GM23338 (cell line): ENCODE measurements at places on chromosomes 1 and 21. TPM values are rescaled to one million over a fixed set of nuclear protein-coding genes. Genes with fewer than 3 reads are reported as not detected.

DNA sequence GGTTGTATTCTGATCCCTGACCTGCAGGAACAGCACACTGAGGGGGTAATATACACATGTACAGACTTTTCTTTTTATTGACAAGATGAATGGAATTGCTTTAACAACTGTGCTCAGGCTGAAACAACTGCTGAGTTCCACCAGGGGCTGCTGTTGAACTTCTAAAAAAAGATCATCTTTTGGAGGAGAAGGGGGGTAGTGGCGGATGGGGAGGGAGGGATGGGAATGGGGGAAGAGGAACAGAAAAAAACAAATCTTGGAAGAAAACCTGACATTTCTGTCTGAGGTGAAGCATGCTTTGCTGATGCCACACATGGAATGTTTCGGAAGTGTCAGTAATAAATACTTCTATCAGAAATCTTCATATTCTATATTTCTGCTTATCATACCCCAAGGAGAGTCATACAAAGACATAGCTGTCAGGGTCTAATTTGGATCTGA is 75.0 kb downstream of the RWDD3 start:
- no peaks in the 10 kb centered on the region for H3K36me3 ChIP-seq
- no peaks in the 10 kb centered on the region for H3K27me3 ChIP-seq
- H3K4me3 ChIP-seq, result no peak overlapping the region
- peaks cover 26% of the 10 kb centered on the region for H3K4me1 ChIP-seq
- no peak overlapping the region for H3K27ac ChIP-seq

DNA sequence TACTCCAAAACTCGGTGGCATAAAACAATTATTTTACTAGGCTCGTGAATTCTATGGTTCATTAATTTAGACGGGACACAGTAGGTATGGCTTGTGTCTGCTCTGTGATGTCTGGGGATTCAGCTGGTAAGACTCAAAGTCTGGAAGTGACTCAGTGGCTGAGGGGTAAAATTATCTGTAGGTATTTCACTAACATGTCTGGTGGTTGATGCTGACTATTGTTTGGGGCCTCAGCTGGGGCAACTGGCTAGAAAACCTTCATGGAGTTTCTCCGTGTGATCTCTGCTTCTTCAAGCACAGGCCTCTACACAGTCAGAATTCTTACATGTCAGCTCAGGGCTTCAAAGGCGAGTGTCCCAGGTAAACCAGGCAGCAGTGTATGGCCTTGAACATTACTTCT is 41.2 kb upstream of the KLF17 start:
- no peak for DNase-seq
- H3K36me3 ChIP-seq, result no peaks in the 10 kb centered on the region
- 0 out of 2 replicates have a peak, but pooled peaks cover 5% of the 10 kb centered on the region for H3K4me1 ChIP-seq
- no peak overlapping the region for H3K27ac ChIP-seq
- H3K4me3 ChIP-seq, result no peak overlapping the region

- no peak for DNase-seq
- H3K4me3 ChIP-seq, result no peak overlapping the region
- H3K36me3 ChIP-seq, result no peaks in the 10 kb centered on the region
- peaks cover 10% of the 10 kb centered on the region for H3K4me1 ChIP-seq
These were observed 66.1 kb downstream of the SKI start for GRCh38 chr1:2294033-2294724.

GRCh38 chr21:20445971-20446370 is 552.2 kb upstream of the NCAM2 start:
- DNase-seq, result no peak
- no peaks in the 10 kb centered on the region for H3K36me3 ChIP-seq
- H3K27ac ChIP-seq, result no peak overlapping the region

The CCDC181 gene
- 3.1 and 3.4 TPM in 2 replicates for total RNA-seq
